ENCODE measurements at places on chromosomes 12 and 14.
A peak's percentile ranks its signal among the peaks of the same experiment; 100 is the strongest.

GRCh38 chr12:72872238-72872887 is 600.2 kb downstream of the TRHDE start:
- DNase-seq = no peak

DNA sequence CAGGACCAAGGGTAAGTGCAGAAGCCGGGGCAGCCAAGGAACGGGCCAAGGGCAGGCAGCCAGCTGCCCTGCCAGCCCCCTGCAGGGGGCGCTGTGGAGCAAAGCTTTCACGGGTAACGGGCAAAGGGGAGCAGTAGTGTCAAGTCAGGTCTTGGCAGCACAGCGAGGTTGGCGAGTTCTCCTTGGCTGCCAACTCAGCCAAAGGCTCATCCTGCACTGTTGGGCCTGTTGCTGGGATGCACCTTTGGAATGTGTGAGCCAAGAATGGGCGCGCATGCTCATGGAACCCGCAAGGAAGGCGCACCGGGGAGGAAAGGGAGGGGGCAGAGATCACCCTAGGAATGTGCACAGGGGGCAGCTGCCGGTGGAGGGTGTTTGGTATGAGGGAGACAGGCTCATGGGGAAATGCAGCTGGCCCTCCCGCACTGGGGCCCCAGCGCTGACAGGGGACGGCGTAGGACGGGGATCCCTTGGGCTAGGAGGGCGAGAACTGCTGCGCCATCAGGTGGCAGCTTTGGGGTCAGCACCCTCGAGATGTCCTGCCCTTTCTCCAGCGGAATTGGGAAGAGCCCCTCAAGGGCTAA is 138.0 kb downstream of the ASCL4 start:
- peak; percentile 23 for DNase-seq

GRCh38 chr12:89134213-89134770 is 218.0 kb downstream of the DUSP6 start:
- DNase-seq = no peak

GRCh38 chr14:81005540-81006228 is 50.3 kb downstream of the TSHR start:
- no peak for DNase-seq

DNA sequence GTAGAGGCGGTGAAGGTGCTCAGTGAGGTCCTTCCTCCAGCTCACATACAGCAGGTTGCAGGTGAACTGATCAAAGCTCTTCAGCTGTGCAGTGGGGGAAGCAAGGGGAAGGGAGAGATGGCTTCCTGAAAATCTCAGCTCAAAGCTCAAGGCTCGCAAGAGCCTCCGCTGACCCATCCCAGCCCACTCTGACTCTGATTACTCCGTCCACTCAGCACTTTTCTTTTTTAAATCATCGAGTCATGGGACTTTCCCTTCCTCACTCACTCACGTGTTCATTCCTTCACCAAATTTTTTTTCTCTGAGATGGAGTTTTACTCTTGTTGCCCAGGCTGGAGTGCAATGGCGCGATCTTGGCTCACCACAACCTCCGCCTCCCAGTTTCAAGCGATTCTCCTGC is 4.7 kb downstream of the ABCD4 start:
- DNase-seq = no peak

DNA sequence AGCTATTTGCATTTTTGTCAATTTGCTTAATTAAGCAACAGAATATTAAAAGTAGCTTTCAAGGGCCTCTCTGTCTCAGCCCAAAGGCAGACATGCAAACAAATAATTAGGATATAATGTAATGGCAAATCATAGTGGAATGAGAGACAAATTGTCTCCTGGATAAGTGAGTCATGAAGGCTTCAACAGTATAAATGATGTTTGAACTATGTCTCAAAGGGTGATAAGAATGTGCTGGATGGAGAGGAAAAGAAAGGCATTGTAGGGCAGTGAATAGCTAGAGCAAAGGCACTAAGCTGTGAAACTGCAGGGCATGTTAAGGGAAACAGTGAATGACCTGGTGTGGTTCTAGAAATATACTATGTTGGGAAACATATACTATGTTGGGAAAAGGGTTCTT is 53.5 kb upstream of the PPP1R12A start:
- no peak for DNase-seq

DNA sequence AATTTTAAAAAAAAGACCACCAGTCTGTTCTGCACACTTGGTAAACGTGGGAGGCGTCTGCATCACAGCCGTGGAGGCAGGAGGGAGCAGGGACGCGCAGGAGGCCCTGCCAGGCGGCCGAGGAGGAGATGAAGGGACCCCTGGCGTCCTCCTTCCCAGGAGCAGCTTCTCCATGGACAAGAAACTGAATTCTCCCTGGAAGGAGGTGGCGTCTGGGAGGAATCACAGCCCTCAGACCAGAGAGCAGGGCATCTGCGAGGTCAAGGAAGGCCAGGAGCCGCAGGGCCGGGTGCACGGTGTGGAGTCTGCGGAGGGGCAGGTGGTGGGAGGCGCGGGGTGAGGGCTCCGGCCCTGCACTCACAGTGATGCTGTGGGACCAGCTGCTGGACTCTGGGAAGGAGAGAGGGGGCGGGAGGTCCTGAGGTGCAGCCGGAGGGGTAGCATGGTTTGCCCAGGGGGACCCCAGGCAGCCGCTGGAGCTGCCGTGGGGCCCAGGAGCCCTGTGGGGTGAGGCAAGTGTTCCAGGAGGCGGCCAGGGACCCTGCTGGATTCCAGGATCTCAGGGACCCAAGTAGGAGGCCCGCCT is 73.5 kb upstream of the GALNT9 start:
- DNase-seq = no peak

- DNase-seq = no peak
These were observed 90.6 kb downstream of the PAPOLA start for GRCh38 chr14:96592591-96593386.

GRCh38 chr14:59126714-59127436 is 61.6 kb upstream of the DAAM1 start:
- DNase-seq = no peak

GRCh38 chr14:93926245-93926872 is 785 bp upstream of the FAM181A start:
- DNase-seq = no peak

DNA sequence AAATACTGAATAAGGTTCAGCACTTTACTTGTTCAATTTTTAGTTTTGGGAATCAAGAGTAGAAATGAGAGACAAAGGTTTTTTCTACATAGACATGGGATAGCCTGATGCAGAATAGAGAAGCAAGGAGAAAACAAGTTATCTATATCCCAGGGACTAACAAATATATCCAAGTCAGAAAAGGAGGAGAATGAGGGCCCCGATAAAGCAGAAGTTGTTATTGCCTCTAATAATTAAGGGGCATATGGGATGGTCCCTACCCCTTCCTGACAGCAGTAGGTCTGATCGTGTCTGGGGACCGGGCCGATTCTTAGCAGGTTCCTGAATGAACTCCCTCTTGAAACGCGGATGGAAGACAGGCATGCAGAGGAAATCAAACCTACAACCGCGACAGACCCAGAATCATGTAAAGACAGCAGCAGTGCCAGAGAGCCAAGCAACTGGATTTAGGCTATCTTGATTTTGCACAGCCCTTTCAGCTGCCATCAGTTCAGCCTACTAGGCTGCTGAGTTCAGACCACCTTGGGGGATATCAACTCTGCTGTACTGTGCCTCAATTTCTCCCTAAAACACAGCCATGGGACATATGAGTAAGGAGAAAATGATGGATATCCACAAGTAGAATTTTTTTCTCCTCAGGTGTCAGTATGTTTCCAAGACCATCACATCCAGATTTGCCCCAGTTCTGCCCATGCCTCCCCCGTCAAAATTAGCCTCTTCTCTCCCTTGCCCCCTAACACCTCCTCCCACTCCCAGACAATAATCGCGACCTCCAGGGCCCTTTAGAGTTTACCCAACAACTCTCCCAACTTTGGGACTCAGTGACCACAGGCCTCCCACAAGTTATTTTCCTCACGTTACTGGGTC is 706 bp downstream of the PRMT5 start:
- DNase-seq = no peak

DNA sequence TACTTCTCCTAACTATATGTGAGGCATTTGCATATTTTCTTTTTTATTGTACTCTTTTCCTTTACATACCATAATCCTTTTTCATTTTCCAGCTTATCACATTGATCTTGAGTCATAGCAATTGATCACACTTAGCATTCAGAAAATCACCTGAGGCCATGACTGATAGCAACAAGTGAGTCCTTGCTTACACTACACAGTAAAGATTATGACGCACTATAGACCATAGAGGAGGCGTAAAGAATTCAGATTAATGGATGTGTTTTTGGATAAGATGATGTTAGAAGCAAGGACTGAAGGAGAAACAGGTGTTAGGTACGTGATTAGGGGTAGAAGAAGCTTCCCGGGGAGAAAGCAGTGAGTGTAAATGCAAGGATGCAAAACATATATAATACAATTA is 637.7 kb downstream of the ETNK1 start:
- no peak for DNase-seq

GRCh38 chr14:31894351-31894750 is 182.8 kb upstream of the ARHGAP5 start:
- DNase-seq = no peak

DNA sequence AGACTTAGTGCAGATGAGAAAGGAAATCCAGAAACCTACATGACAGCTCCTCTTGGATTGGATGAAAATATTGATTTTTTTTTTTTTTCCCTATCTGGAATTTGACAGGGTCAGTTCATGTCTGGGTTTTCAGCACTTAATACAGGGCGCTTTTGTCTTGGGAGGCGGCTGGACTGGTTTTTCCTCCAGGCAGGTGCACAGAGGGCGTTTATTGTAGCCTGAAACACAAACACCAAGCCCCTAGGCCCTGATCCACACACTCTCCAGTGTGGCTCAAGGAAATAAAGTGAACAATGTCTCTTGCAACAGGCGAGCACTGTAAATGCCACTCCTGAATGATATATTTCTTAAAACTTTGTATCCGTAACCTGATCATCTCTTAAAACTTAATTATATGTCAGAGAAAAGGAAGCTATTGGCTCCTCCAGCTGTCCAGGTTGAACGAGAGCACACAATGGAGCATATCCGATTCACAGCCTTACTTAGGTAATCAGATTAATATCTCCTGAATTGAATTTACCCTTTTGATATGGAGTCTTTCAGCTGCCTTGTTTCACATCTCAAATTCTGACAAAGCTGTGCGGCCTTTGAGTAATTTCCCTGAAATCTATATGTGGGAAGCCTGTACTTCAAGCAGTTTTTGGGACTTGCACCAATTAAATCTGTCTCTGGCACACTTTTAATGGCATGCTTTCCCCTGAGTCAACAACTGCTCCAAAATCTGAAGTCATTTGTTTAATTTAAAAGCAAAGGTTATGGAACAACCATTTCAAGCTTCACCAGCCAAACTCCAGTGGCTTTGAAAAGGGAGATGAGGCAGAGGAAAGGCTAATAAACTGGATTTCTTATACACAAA is 485.7 kb downstream of the ZFP36L1 start:
- DNase-seq = no peak

- DNase-seq = no peak
These were observed 2.7 kb downstream of the TGFB3 start for GRCh38 chr14:75979071-75979571.

DNA sequence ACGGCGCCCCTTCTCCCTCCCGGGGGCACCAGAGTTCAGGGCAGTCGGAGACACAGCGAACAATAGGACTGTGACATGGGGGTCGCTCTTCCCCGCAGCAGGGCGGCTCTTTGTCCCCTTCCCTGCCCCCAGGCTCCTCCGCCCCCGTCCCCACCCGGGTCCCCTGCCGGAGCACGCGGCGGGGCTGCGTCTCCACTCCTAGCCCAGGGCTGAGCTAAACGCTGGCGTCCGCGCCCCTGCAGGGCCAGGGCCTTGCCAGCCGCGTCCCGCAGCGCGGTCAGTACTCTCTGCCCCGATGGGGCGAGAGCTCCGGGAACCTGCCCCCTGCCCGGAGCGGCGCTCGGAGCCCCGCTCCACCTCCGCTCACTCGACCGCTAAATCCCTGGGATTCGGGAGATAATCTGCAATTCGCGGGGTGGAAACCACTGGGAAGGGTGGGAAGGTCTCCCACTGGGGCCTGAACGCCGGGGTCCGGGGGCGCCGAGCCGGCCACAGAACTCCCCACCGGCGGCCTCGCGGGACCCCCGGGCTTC is 825 bp upstream of the CCDC85C start:
- DNase-seq = peak; percentile 28

GRCh38 chr14:61872452-61872851 is 110.2 kb downstream of the SNAPC1 start:
- DNase-seq = no peak

GRCh38 chr12:28699029-28699428 is 450.0 kb upstream of the FAR2 start:
- no peak for DNase-seq

DNA sequence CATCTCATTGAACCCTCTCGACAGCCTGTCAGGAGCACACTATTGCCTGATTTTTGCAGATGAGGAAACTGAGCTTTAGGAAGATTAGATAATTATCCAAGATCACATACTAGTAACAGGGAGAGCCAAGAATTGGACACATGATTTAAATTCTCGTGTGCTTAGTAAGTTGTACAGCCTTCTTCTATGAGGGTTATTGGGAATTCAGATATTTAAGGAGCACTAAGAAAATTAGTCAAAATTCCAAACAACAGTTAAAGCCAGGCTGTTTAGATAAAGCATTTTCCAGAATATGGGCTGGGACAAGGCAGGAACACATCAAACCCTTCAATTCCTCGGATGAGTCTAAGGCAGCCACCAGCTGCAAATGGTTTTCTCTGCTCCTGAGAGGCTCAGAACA is 148.8 kb downstream of the TMEM30B start:
- DNase-seq = no peak

GRCh38 chr12:31470459-31470858 is 120.5 kb downstream of the DENND5B start:
- DNase-seq = no peak

GRCh38 chr12:44571006-44571550 is 305.0 kb downstream of the NELL2 start:
- DNase-seq = no peak

- DNase-seq = no peak
These were observed 14.1 kb upstream of the NCOR2 start for GRCh38 chr12:124581307-124582107.

- no peak for DNase-seq
These were observed 71.7 kb downstream of the TRAF3 start for GRCh38 chr14:102848830-102849525.

DNA sequence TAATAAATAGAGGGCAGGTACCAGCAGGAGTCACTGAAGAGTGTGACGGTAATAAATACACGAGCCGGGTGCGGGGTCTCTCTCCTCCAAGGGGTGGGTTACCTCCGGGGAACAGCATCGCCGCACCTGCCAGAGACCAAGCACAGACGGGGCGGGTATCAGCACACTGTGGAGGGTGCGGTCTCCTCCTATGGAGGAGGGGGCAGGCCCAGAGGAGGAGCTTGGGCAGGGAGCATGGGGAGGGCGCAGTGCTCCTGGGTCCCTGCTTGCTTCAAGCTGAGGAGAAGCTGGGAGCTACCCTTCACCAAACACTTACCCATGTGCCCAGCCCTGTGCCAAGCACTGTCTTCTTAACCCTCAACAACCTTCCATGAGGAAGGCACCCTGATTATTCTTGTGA is 12.8 kb downstream of the PGF start:
- no peak for DNase-seq

- DNase-seq = no peak
These were observed 25.6 kb upstream of the NFYB start for GRCh38 chr12:104163631-104164030.

GRCh38 chr12:116545144-116545543 is 14.0 kb upstream of the MAP1LC3B2 start:
- no peak for DNase-seq

All from central memory CD8-positive, alpha-beta T cell (primary cell).